ENCODE measurements at places on chromosomes 7 and 10.

DNA sequence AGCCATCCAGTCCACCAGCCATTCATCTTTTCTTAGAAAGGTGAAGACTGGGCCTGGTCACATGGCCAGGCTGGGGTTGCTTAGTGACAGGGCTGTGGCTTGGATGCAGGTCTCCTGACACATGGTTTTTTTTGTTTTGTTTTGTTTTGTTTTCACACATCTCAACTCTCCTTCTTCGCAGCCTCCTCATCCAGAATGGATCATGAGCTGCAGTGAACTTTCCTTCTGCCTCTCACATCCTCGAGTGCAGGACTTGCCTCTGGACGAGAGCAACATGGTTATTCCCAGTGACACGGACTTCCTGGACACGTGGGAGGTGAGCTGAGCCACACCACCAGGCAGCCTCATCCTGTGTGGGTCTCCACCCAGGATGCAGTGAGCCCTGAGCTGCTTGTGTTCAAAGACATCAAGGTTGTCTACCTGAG, 9.5 kb downstream of the AKR1E2 start:
- no peak for DNase-seq

GRCh38 chr10:21100190-21100589, 203.1 kb upstream of the NEBL start:
- DNase-seq, result no peak

DNA sequence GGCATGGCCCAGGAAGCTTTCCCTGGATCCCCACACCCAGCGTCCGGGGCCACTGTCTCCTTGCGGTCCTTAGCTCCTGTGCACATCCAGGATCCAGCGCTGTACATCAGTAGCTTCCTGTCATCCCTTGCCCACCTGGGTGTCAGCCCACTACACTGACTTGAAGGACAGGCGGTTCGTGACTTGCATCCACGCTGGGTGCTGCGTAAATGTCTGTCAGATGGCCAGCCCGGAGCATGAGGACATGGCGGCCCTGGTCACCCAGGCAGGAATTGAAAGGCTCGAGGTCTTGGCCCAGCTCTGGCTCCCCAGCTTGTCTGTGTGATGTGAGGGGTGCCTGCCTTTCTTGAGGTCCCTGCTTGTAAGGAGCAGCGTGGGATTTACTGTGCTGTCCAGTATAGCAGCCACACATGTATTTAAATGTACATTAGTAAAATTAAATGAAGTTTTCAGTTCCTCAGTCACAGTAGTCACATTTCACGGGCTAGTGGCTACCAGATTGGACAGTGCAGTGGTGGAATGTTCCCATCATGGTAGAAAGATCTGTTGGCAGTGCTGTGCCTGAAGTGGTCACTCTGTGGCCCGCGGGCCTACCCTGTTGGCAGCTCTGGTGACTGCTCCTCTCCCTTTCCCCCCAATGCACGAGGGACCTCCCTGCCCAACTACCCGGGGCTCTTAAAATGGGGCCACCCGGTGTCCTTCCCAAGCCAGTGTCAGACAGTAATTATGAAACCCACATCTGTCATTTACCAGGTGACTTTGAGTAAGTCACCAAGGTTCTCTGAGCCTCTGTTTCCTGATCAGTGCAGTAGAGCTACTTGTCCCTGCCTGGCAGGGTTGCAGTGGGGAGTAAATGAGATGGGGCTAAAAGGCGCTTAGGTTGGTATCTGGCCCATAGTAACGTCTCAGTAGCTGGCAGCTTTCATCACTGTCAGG, 97.8 kb upstream of the PPIF start:
- no peak for DNase-seq

GRCh38 chr10:80464557-80465450, 10.7 kb downstream of the TSPAN14 start:
- DNase-seq, result no peak

DNA sequence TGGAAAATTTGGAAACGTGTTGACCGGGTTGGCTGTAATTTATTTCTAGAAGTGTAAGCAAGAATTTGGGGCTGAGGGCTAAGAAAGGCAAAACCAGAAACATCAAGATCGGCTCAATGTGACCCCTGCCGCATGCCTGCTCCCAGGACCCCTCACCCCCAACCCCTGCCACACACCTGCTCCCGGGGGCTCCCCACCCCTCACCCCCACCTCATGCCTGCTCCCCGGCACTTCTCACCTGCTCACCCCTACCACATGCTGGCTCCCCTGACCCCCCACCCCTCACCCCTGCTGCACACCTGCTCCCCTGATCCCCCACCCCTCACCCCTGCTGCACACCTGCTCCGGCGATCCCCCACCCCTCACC, 19.0 kb upstream of the CFAP46 start:
- no peak for DNase-seq

DNA sequence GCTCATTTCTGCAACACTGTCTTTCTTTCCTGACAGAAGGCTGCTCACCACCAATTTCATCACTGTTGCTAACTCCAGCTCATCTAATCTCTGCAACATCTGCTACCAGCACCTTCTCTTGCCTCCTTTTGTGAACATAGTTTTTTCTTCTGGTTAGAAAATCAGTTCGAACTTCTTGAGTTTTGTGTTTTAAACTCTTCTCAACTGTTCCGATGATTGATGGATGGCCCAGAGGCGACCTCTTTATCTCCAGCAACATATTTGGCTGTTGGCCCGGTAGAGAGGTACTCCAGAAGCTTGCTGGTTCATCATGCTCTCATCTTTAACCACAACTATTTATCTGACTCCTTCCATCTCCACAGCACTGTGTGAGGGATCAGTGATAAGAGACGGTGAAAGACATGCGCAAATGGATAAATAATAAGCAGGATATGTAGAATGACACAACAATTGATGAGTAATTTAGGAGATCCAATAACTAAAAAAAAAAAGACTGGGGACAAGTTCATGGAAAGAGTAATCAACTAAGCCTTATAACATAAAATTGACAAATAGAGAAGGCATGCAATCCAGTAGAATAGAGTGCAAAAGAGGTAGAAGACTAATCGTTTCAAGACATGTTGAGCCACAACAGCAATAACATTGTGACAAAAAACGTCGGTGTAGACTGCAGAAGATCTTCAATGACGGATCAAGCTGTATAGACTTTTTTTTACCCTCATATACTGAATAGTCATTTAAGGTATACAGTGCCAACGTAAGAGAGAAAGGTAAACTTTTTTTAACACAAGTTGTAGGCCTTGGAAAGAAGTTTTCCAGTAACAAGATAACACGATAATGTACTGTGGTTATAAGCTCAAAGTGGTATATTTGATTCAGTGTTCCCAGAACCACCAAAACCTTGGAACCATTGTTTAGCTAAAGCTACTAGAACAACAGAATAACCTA, 152.2 kb downstream of the CRPPA start:
- peak; percentile 55 for DNase-seq

GRCh38 chr7:99195867-99196266, 12.0 kb downstream of the KPNA7 start:
- DNase-seq, result no peak

GRCh38 chr10:6074489-6075301, 12.5 kb upstream of the IL2RA start:
- no peak for DNase-seq
